ENCODE measurements at places on chromosomes 16 and 17.

GRCh38 chr17:45914047-45914717, 19.8 kb downstream of the MAPT start:
- no peak for DNase-seq

GRCh38 chr17:78951967-78952551, 26.9 kb upstream of the TIMP2 start:
- DNase-seq = no peak

DNA sequence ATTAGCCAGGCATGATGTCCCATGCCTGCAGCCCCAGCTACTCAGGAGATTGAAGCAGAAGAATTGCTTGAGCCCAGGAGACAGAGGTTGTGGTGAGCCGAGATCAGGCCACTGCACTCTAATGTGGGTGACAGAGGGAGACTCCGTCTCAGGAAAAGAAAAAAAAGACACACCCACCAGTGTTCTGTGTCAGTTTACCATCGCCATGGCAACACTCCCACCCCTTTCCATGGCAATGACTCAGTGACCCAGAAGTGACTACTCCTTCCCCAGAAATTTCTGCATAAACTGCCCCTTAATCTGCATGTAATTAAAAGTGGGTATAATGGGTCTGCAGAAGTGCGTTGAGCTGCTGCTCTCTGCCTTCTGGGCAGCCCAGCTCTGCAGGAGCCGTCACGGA, 4.0 kb upstream of the ZC3H18 start:
- DNase-seq = no peak

DNA sequence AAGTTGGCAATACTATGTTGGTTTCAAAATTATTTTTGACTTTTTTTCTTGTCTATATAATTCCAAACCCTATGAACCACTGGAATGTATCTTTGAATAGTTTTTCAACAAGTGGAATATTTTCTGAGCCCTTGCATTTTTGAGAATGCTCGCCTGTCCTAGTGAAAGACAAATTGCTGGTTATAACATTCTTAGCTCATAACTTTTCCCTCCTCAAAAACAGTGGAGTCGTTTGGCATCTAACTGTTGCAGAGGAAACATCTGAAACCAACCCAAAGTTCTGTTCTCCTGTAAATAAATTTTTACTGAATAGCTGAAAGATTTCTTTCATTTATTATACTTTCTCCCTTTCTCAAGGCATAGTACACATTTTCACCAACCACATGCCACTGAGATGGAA, 11.3 kb upstream of the COX10 start:
- no peak for DNase-seq

- DNase-seq = no peak
Measured at GRCh38 chr17:57468932-57469775, 212.8 kb downstream of the MSI2 start.

DNA sequence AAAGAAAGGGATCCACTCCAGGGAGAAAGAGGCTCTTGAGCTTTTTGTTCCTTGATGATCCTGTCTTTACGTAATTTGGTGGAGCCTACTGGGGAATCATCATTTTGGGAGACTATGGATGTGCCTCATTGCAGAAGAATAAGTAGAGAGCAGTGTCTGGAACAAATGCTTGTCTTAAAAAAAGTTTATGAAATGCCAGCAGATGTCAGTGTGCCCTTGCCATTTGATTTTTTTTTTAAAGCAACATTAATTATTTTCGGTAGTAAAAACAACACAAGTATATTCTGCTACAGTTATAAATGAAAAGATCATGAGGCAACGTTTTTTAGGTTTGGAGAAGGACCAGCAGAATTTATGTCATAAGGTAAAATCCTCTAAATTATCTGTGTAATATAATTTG, 934.8 kb upstream of the EEF2KMT start:
- no peak for DNase-seq
